Right renal pelvis (tissue), 4 donors: ENCODE measurements at places on chromosomes 2 and 18. TPM values are rescaled to one million over a fixed set of nuclear protein-coding genes. Genes with fewer than 3 reads are reported as not detected.

LAMA1 gene
- polyA plus RNA-seq, result 73.8 TPM

- no peak for DNase-seq
Measured at GRCh38 chr2:197028230-197028629, 101.7 kb upstream of the PGAP1 start.

- DNase-seq, result no peak
Measured at GRCh38 chr2:187867165-187867564, 312.9 kb upstream of the TFPI start.

DNA sequence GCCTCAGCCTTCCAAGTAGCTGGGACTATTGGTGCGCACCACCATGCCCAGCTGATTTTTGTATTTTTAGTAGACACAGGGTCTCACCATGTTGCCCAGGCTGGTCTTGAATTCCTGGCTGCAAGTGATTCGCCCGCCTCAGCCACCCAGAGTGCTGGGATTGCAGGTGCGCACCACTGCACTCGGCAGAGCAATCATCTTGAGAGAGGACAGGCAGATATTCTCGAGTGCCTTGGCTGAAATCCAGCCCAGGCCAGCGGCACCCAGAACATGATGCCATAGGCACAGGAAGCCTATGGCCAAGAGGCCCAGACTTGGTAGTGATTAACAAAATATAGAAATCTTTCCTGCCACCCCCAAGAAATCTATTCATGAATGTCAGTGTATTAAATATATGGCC, 58.0 kb upstream of the PEX13 start:
- DNase-seq, result no peak

YWHAQ gene
- polyA plus RNA-seq, result 503 TPM

DNA sequence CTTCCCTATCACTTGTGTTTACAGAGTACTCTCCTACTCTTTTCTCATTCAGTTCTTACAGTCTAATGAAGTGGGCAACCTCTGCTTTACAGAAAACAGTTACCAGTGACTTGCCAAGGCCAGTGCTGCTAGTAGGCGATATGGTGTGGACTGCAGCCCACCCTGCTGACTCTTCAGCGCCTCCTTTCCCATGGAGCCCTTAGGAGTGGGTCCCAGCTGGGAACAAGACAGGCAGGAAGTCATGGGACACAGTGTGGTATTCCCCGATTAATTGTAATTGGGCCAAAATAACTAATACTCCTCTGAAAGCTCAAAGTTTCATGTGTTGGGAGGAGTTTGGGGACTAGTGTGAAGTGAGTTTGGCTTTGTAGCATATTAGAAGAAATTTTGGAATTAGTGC, 120.1 kb upstream of the EML6 start:
- DNase-seq, result no peak

- no peak for DNase-seq
Measured at GRCh38 chr2:217717646-217718045, 285.1 kb downstream of the TNS1 start.

DNA sequence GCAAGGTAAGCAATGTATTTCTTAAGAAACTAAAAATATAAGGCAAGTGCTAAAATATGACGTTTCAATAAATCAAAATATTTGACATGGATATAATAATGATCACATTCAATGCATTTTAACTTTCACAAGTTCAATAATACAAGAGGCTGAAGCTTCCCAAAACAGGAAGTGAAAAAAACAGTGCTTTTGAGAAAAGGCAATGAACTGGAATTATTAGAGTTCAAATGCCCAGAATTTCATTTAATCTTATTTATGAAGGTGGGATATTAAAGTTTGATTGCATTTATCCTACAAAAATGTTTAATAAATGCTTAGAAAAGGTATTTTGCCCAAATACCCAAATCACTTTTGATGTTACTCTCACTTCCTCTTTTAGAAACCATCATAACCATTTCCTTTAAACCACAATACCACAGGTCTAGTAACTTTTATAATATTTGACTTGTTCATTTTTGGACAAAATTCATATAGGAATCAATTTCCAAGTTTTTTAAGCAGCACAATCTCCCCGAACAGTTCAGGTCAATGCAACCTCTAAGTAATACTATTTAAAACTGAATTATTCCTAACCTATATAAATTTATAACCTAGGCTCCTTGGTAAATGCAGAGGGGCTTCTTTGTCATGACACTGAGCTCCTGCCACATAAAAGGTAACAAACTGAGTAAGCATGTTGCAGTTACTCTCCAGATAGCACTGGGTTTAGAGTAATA, 2.1 kb downstream of the NCKAP1 start:
- DNase-seq, result no peak

DNA sequence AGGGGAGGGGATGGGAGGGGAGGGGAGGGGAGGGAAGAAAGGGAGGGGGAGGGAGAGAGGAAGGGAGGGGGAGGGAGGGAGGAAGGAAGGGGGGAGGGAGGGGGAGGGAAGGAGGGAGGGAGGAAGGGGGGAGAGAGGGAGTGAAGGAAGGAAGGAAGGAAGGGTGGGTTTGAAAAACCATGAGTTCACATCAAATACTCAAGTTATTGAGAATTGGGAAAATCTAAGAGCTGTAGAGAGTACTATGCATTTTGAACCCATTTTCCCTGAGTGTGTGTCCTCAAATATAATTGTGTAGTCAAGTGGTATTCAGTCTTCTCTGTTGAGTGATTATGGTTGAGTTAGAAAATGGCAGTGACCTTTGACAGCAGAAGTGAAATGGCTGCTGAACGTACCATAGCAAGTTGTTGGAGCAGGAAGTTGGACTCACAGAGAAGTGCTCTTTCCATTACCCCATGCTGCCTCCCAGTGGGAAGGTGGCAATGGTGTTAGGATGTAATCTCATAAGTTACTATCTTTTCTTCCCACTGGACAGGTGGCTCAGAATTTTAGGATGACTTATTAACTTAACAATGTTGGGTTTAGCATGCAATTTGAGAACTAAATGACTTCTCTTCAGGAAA, 214.6 kb downstream of the SETBP1 start:
- DNase-seq, result no peak

BMPR2 gene
- 66.2 TPM for polyA plus RNA-seq

ERICH2 gene
- polyA plus RNA-seq, result 3.0 TPM

GRCh38 chr18:9898792-9899549, 13.2 kb downstream of the TXNDC2 start:
- DNase-seq, result no peak

DNA sequence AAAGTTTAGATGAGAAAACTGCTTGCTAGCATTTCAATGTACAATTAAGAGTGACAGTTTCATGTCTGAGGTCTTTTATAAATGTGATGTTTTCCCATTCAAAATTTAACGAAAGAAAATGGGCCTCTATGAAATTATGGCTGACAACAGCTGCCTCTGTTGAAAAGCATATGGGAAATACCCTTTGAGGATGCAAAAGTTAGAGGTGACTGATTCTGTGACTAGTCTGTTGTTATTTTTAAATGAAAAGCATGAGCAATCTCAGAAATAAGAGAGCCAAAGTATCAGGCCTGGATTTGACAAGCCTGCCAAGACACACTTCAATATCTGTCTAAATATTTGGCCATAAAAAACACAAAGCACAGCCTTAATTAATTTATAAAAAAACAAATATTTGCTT, 580.8 kb downstream of the ERBB4 start:
- DNase-seq, result no peak

DNA sequence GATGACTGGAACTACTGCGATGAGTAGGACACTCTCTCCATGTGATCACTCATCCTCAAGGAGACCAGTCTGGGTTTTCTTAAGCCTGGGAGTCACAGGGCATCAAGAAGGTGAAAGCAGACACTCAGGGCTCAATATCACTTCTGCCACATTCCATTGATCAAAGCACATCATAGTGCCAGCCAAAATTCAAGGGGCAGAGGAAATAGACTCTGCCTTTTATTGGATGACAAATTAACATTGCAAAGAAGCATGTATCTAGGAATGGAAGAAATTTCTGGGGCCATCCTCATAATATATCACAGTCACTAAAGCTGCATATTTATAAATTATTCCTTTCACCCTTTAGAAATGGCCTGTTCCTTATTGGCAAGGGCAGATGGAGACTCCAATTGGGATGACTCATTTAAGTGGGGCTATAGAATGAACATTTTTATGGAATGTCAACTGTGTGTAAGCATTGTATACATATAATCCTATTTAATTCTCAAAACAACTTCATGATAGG, 114.8 kb upstream of the CDC42EP3 start:
- DNase-seq, result no peak

DNA sequence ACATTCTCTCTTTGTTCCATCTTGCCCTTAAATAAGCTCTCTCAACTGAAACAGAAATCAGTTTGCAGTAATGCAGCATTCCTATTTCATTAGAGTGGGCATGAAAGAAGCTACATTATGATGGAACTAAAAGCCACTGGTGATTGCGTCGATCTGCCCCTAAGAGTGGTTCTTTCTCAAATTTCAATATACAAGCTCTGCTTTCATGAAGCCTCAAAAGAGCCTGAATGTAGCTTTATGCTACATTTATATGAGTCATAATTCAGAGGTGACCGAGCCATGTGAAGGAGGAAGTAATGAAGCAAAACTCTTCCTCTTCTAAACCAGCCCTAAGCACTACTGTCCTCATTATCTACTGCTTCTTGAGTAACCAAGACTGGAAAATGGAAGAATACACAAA, 64.8 kb upstream of the CYTIP start:
- no peak for DNase-seq

DNA sequence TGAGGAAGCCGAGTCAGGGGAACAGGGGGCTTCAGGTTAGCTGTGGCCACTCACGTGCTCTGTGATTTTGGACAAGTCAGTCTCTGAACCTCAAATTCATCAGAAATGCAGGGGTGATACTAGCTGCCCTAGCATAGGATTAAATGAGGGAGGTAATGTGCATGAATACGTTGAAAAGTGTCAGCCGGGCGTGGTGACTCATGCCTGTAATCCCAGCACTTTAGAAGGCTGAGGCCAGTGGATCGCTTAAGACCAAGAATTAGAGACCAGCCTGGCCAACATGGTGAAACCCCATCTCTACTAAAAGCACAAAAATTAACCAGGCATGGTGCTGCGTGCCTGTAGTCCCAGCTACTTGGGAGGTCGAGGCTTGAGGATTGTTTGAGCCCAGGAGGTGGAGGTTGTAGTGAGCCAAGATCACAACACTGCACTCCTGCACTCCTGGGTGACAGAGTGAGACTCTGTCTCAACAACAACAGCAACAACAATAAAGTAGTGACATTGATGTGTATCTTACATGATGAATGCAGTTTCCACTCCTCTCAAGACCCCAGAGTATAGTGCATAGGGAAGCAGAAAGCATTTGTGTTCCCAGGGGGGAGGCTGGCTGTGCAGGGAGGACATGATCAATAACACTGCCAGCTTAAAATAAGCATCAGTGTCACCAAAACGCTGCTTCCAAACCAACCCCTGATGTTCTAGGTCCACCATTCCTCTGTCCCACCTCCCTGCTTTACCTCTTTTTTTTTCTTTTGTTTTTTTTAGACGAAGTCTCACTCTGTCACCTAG, 68.8 kb downstream of the HNRNPLL start:
- DNase-seq, result no peak

STEAP3 gene
- polyA plus RNA-seq, result 1.9 TPM

PPP4R1 gene
- polyA plus RNA-seq, result 89.8 TPM

GRCh38 chr18:68448736-68449135, 266.2 kb downstream of the TMX3 start:
- no peak for DNase-seq

GRCh38 chr2:85578243-85579180, 1.1 kb downstream of the VAMP8 start:
- DNase-seq, result no peak

DSC2 gene
- polyA plus RNA-seq, result 55.5 TPM

ANKRD12 gene
- polyA plus RNA-seq, result 33.1 TPM
